Cardiac muscle cell (in vitro differentiated cells and primary cell): ENCODE measurements at places on chromosomes 11 and 22.

GRCh38 chr11:11844272-11844671, 2.5 kb downstream of the USP47 start:
- no peak for DNase-seq

- no peak for DNase-seq
Observed at GRCh38 chr22:20488946-20489345, 6.6 kb downstream of the KLHL22 start.

GRCh38 chr11:75429902-75430713, 2.9 kb downstream of the KLHL35 start:
- peak; percentile 81 for DNase-seq

DNA sequence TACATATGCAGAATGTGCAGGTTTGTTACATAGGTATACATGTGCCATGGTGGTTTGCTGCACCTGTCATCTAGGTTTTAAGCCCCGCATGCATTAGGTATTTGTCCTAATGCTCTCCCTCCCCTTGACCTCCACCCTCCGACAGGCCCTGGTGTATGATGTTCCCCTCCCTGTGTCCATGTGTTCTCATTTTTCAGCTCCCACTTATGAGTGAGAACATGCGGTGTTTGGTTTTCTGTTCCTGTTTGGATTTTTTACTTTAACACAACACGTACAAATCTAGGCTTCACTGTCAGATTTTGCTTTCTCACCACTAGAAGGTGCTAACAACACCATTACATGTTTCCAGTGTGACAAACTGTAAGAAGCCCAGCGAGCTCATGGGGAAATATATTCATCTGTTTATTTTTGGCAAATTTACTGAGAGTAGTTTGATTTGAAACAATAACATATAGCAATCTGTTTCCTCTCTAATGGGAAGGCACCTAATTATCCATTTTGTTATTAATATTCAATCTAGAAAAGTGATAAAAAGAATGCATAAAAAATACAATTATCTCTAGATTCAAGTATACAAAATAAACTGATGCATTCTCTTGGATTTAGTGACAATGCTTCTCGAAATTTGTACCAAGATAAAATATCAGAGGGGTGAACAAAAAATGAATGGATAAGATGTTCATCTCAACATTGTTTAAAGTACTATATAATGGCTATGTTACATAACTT, 23.2 kb upstream of the BIRC3 start:
- peak; percentile 70 for DNase-seq

- no peak for DNase-seq
Observed at GRCh38 chr11:73167363-73167954, 25.3 kb upstream of the FCHSD2 start.

- no peak for DNase-seq
Observed at GRCh38 chr11:64801158-64801464, 1.9 kb downstream of the MAP4K2 start.

- DNase-seq: peak; percentile 62
Observed at GRCh38 chr11:63813563-63814382, 517 bp downstream of the SPINDOC start.

DNA sequence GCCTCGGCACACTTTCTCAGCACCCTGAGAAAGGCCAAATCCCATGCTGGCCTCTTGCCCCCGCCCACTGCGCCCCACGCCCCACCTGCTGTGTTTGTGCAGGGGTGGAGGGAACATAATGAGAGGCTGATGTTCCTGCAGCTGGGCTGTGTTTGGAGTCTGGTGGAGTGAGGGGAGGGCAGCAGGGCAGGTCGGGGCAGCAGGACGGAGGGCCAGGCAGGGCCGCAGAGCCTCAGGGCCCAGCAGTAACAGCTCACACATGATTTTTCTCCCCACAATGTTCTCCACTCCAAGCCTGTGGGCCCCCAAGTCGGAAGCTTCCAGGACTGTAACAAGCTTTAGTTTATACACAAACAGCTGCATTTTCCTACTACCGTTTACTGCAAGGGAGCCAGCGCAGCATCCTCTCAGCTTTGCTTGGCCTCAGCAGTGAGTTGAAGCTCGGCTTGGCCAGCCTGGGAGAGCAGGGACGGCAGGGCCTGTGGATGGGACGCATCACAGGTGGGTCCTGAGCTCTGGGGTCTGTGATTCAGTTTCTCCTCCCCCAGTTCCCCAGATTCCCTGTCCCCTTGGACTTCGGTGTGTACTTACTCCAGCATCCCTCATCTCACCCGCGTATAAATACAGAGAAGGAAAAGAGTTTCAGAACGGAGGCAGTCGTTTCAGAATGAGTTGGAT, 51.0 kb downstream of the RPUSD4 start:
- DNase-seq: no peak

- no peak for DNase-seq
Observed at GRCh38 chr11:65277631-65278277, 16.0 kb downstream of the POLA2 start.

DNA sequence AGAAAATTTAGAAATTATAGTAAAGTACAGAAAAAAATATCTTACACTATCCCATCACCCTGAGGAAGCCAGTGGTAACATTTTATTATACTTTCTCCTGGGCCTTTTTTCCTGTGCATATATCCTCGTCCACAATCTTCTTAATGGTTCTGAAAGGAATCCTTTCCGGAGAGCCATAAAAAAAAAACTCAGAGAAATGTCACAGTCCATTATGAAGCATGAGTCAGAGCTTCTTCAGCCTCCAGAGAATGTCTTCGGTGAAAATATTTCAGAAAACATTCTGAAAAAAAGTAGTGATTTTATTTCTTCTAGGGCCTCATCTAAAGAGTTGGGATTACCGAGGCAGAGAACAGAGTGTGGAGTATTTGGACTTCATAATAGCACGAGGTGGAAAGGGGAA, 163.4 kb downstream of the INSC start:
- DNase-seq: no peak

GRCh38 chr11:69105461-69106030, 50.2 kb upstream of the SMIM38 start:
- DNase-seq: no peak

- DNase-seq: no peak
Observed at GRCh38 chr11:24819006-24819405, 322.2 kb downstream of the LUZP2 start.

DNA sequence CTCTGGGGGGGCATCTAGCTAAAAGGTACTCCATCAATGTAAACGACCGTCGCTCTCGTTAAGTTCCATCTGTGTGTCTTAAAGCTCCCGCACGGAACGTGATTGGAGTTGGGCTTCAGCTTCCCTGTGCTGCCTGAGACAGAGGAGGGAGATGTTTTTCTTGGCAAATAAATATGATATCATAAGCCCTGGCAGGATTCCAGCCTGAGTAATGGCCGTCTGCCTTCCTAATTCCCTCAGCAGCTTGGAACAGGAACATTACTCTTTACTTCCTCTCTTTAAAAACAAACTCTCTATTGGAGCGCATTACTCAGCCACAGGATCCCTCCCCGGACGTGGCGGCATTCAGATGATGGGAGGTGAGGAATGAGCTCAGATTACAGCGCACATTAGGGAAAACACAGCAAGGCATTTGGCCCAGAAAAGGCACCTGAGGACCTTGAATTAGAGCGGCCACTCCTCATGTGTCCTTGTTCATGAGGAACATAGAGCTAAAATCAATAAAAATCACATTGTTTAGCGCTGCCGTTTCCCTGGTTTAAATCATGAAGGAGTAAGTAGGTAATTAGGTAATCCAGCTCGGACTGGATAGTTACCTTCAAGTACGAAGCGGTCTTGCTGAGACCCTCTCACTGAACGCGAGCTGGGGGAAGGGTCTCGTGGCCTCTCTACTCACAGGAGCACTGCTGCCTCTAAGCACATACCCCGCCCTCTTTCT, 230.4 kb downstream of the ST3GAL4 start:
- no peak for DNase-seq

DNA sequence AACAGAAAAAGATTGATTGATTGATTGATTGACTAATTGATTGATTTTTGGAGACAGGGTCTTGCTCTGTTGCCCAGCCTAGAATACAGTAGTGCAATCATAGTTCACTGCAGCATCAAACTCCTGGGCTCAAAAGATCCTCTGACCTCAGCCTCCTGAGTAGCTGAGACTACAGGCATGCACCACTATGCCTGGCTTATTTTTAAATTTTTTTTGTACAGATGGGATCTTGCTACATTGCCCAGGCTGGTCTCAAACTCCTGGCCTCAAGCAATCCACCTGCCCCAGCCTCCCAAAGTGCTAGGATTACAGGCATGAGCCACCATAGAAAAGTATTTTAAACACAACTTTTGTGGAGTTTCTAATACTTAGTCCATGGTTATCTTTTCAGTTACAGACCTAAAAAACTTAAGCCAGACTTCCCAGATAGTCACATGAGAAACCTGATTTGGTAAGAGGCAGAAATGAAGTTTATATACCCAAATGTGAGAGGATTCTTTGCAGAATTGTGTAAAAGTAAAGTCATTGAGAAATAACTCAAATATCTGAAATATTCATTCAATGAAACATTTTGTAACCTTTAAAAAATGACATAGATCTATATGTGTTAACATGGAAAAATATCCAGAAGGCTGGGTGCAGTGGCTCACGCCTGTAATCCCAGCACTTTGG, 186.5 kb downstream of the SWAP70 start:
- DNase-seq: no peak

- DNase-seq: no peak
Observed at GRCh38 chr22:33081686-33082590, 23.8 kb upstream of the SYN3 start.

DNA sequence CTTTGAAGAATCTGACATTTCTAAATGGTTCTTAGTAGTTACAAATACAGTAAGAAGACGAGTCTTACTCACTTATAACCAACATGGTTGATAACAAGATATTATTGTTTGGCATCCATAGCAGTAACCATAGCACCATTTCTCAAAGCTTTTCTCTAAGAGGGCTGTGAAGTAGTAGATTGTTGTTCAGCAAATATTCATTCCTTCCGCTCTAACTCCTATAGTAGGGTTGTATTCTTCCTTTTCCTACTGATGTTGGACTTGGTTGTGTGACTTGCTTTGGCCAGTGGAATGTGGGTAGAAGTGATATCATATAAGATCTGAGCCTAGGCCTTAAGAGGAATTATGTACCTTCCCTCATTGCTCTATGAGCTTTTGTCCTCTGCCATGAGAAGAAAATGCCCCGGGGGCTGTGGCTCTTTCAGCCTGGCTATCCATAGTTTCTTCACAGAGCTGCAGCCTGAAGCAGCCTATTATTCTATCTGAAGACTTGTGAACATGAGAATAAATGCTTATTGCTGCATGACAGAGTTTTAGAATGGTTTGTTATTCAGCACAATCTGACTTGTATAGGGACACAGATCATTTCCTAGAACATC, 28.9 kb upstream of the ZBED5 start:
- DNase-seq: peak; percentile 36

- no peak for DNase-seq
Observed at GRCh38 chr11:1008803-1009145, 27.7 kb downstream of the MUC6 start.

GRCh38 chr22:20392983-20393704, 807 bp upstream of the ZNF74 start:
- DNase-seq: no peak

DNA sequence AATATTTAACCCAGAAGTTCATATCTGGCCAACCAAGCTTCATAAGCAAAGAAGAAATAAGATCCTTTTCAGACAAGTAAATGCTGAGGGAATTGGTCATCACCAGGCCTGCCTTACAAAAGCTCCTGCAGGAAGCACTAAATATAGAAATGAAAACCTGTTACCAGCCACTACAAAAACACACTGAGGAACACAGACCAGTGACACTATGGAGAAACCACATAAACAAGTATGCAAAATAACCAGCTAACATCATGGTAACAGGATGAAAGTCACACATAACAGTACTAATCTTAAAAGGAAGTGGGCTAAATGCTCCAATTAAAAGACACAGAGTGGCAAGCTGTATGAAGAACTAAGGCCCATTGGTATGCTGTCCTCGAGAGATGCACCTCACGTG, 311.4 kb downstream of the DYNC2H1 start:
- no peak for DNase-seq

- DNase-seq: peak; percentile 95
Observed at GRCh38 chr11:61429346-61429690, 457 bp downstream of the CPSF7 start.

DNA sequence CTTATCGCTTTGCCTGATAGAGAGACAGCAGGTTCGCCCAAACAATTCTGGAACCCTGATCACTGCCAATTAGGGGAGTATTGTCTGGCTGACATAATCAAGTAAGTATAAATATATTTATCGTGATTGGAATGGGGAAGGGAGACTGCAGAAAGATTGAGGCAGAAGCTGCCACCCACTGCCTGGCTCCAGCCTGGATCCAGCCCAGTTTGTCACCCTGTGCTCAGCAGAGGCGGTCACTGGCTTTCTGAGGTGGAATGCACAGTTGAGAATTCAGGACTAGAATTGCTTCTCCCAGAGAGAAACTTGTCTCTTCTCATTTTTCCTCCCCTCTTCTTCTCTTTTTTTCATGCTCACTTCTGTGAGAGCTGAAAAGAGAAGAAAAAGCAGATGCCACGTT, 25.9 kb downstream of the GRAP2 start:
- DNase-seq: no peak

GRCh38 chr22:48918585-48919186, 909.0 kb downstream of the BRD1 start:
- DNase-seq: no peak

GRCh38 chr11:117478126-117478860, 150.6 kb downstream of the CEP164 start:
- no peak for DNase-seq

- DNase-seq: no peak
Observed at GRCh38 chr11:129729823-129730222, 85.8 kb upstream of the TMEM45B start.

- no peak for DNase-seq
Observed at GRCh38 chr11:126357969-126358762, 2.7 kb downstream of the ST3GAL4 start.

- no peak for DNase-seq
Observed at GRCh38 chr11:81574301-81574700, 1159.4 kb downstream of the FAM181B start.

GRCh38 chr22:32164075-32164860, 5.2 kb upstream of the C22orf42 start:
- no peak for DNase-seq

DNA sequence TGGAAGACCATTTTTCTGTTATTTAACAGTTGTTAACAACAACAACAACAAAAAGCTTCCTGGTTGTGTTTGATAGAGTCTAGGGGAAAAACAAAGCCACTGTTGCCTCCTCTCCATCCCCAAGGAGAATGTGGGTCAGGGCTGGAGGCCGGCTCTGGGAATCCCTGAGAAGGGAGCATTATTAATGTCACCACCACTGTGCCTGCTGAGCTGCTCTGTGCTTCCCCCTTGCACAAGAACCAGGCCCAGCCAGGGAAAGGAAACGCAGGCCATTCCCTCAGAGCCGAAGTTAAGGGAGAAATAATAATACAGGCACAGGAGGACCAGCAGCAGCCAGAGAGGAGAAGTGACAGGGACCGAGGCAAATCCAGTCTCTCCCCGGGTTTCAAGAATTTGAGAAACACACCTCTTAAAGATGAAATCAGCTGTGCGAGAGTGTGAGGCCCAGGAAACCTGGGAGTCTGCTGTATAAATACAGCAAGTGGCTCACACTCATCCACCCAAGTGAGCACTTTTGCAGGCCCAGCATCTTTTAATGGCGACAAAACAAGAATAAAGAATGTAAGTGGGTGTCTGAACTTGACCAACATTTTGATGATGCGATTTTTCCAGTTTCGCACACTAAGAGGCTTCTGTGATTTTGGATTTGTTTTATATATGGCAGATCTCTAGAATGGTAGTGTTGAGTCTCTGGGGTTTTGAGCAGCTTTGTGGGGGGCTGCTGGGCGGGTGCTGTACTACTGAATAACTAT, 539.2 kb downstream of the NTM start:
- DNase-seq: no peak
